ENCODE measurements at places on chromosomes 1 and 21.
A peak's percentile ranks its signal among the peaks of the same experiment; 100 is the strongest.

DNA sequence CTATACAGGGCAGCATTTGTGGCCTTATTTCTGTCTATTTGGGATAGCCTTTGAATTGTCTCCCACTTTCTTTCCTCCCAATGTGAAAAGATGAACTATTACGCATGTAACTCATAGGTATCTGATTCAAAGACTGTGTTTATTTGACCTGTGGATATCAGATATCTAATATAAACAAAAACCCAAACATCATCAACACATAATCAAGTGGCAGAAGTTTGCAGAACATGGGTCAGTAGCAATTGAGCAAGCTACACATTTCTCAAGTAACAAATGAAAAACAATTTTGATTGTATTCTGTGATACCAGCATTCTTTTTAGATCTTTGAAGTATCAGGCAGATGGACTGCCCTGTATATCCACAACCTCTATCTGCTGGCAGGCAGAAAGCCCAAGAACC, 490.5 kb upstream of the ADGRL2 start:
- H3K4me1 ChIP-seq, result no peaks in the 10 kb centered on the region
- no peak overlapping the region for H3K27ac ChIP-seq
- H3K36me3 ChIP-seq, result no peaks in the 10 kb centered on the region
- no peak overlapping the region for H3K4me3 ChIP-seq
- H3K27me3 ChIP-seq, result no peaks in the 10 kb centered on the region
- DNase-seq, result no peak

DNA sequence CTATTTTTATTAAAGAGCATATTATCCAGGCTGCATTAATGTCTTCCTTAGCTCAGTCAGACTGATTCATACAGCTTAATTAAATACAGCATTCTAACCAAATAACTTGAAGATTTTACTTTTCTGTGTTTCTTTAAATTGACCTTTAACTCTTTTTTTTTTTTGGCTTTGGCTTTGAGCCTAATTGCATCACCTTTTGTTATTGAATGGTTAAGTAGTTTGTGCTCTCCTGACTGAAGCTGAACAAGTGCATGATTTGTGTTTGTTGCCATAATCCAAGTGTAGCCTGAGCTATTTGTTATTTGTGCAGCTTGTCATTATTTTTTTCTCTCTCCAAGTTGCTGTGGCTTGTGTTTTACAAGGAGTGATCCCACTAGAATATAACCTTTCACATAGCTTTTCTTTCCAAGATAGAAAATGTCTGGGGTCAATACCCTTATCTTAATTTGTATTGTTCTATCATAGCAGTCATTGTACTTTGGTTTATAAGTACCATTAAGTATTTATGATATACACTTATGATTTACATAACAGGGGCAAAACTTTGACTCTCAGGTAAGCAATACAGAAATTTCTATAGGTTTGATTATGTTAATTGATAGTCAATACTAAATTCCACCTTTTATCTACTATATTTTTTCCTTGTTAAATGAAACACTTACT, 31.6 kb downstream of the CDC14A start:
- peaks cover 35% of the 10 kb centered on the region for H3K4me1 ChIP-seq
- H3K36me3 ChIP-seq, result peaks cover 45% of the 10 kb centered on the region

- peaks cover 2% of the 10 kb centered on the region for H3K36me3 ChIP-seq
- peak overlapping the region; percentile 44 for H3K27ac ChIP-seq
- peaks cover 42% of the 10 kb centered on the region for H3K4me1 ChIP-seq
- DNase-seq, result no peak
- peak overlapping the region; percentile 23 for H3K4me3 ChIP-seq
Measured at GRCh38 chr1:89865498-89866382, 44.9 kb downstream of the LRRC8D start.

GRCh38 chr1:225651872-225652728, 823 bp downstream of the ENAH start:
- no peak overlapping the region for H3K27ac ChIP-seq
- peaks cover 52% of the 10 kb centered on the region for H3K27me3 ChIP-seq
- peaks cover 19% of the 10 kb centered on the region for H3K4me1 ChIP-seq
- H3K4me3 ChIP-seq, result peak overlapping the region; percentile 44

DNA sequence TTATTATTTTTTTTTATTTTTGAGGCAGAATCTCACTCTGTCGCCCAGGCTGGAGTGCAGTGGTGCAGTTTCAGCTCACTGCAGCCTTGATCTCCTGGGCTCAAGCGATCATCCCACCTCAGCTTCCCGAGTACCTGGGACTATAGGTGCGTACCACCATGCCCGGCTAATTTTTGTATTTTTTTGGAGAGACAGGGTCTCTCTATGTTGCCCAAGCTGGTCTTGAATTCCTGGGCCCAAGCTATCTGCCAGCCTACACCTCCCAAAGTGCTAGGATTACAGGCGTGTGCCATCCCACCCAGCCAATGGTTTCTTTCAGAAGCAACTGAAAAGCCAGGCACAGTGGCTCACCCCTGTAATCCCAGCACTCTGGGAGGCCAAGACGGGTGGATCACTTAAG, 2.3 kb downstream of the KRTCAP2 start:
- no peak for DNase-seq
- H3K4me1 ChIP-seq, result peaks cover 34% of the 10 kb centered on the region
- no peak overlapping the region for H3K4me3 ChIP-seq
- H3K36me3 ChIP-seq, result peaks cover 18% of the 10 kb centered on the region

DNA sequence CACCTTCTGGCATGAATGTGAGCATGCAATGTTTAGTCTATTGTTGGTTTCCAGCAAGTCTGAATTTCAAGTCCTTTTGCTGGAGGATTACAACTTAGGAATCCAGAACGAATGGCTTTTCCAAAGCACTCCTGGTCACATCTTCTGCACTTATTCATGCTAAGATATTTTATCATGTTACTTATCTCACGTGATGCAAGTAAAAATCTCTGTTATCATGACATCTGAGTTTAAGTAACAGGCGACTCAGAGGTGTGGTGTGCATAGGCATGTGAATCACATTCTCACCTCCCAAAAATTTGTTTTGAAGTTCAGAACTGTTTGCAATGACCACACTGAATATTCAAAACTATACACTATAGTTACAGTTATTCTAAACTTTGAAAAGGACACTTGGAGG, 204.8 kb upstream of the FGGY start:
- no peak for DNase-seq
- no peak overlapping the region for H3K4me3 ChIP-seq
- H3K4me1 ChIP-seq, result no peaks in the 10 kb centered on the region
- no peaks in the 10 kb centered on the region for H3K36me3 ChIP-seq
- no peak overlapping the region for H3K27ac ChIP-seq

DNA sequence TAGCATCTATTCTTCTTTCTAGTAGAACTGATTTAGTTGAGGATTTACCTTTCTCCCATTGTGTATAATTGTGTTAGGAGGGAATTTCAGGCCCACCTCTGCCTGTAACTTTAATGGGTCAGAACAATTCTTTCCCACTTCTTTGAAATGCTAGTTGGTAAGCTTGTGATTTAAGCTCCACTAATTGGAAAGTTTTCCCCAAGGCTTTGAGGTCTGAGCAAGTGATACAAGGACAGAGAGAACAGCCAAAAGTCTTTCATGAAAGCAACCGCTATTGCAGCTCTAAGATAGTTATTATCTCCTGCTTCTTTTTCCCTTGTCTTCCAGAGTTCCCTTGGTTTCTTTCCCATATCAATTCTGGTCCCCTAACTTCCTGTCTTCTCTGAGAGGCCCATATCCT, 38.7 kb upstream of the PDC start:
- no peaks in the 10 kb centered on the region for H3K4me1 ChIP-seq
- no peak overlapping the region for H3K4me3 ChIP-seq
- no peaks in the 10 kb centered on the region for H3K36me3 ChIP-seq
- no peak for DNase-seq

- H3K36me3 ChIP-seq, result no peaks in the 10 kb centered on the region
- no peaks in the 10 kb centered on the region for H3K4me1 ChIP-seq
- H3K4me3 ChIP-seq, result no peak overlapping the region
- no peak for DNase-seq
- no peaks in the 10 kb centered on the region for H3K27me3 ChIP-seq
- no peak overlapping the region for H3K27ac ChIP-seq
Measured at GRCh38 chr1:222266223-222267196, 281.4 kb downstream of the HHIPL2 start.

GRCh38 chr1:107480548-107481415, 339.9 kb downstream of the NTNG1 start:
- H3K27me3 ChIP-seq, result peaks cover 10% of the 10 kb centered on the region
- H3K27ac ChIP-seq, result no peak overlapping the region
- no peaks in the 10 kb centered on the region for H3K4me1 ChIP-seq
- no peak for DNase-seq
- no peaks in the 10 kb centered on the region for H3K36me3 ChIP-seq
- H3K4me3 ChIP-seq, result no peak overlapping the region

GRCh38 chr1:199046618-199047017, 407.8 kb downstream of the PTPRC start:
- no peak overlapping the region for H3K27ac ChIP-seq
- H3K36me3 ChIP-seq, result no peaks in the 10 kb centered on the region
- no peaks in the 10 kb centered on the region for H3K27me3 ChIP-seq
- no peak overlapping the region for H3K4me3 ChIP-seq
- no peak for DNase-seq

- H3K27ac ChIP-seq, result no peak overlapping the region
- DNase-seq, result no peak
- H3K4me3 ChIP-seq, result no peak overlapping the region
Measured at GRCh38 chr21:38448671-38449385, 49.4 kb downstream of the ERG start.

- no peaks in the 10 kb centered on the region for H3K27me3 ChIP-seq
- peak overlapping the region; percentile 43 for H3K4me3 ChIP-seq
- peaks cover 27% of the 10 kb centered on the region for H3K4me1 ChIP-seq
Measured at GRCh38 chr1:202835548-202836072, 24.9 kb downstream of the PCAT6 start.

DNA sequence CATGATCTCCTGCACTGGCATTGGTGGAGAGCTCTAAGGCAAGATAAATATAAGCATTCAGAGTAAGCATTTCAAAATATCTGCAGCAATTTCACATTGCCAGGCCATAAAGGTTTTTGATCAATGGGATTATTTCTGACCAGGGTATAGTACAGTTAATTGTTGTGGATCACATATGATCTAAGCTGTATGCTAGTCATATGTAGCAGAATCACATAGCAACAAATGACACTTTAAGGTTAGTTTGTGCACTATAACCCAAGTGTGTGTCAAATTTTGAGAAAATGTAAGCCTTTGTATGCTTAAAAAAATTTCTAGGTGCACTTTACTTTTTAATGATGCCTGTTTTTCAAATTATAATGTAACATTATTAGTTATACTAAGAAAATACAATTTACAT, 386.0 kb upstream of the ADAMTS5 start:
- no peaks in the 10 kb centered on the region for H3K27me3 ChIP-seq
- no peak for DNase-seq
- H3K27ac ChIP-seq, result no peak overlapping the region
- H3K4me1 ChIP-seq, result no peaks in the 10 kb centered on the region
- H3K4me3 ChIP-seq, result no peak overlapping the region

DNA sequence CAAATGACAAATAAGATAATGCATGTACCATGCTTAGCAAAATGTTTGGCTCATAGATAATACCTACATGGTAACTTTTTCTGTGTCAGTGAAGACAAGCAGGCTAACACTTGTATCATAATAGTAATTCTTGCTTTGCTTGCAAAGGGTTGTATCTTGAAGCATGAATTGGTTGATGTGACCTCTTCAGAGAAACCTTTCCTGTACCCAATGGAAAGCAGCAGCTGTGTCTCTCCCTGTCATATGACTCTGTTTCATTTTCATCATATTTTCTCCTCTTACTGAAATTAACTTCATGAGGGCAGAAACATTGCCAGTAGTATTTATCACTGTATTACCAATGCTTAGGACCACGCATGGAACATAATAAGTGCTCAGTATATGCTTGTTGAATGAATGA, 4.4 kb downstream of the SH2D1B start:
- H3K4me3 ChIP-seq, result no peak overlapping the region
- H3K27ac ChIP-seq, result no peak overlapping the region
- no peak for DNase-seq

- no peaks in the 10 kb centered on the region for H3K4me1 ChIP-seq
- H3K36me3 ChIP-seq, result no peaks in the 10 kb centered on the region
- H3K27me3 ChIP-seq, result peaks cover 2% of the 10 kb centered on the region
- H3K27ac ChIP-seq, result no peak overlapping the region
Measured at GRCh38 chr1:63828322-63829044, 54.7 kb downstream of the ROR1 start.

All from CD4-positive, CD25-positive, alpha-beta regulatory T cell (primary cell).